Upper lobe of right lung (tissue), 1 donor: ENCODE measurements at places on chromosomes 1 and 21.

DNA sequence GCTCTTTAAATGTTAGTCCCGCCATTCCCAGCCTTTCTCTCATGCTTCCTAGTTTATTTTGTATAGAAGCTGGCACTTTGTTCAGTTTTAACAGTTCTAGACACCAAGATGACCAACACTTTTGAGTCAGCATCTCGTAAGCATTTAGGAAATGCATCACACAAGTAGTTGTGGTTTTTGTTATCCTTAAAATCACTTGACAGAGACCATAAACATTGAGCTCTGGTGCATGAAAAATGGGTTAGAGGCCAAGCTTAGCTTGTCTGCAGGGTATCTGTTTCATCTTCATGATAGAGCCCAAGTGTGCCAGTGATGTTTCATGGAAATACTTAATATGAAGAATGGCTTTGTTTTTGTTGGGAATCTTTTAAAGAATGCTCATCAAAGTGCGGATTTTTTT lies 159.7 kb downstream of the DISP1 start:
- no peak for DNase-seq

DNA sequence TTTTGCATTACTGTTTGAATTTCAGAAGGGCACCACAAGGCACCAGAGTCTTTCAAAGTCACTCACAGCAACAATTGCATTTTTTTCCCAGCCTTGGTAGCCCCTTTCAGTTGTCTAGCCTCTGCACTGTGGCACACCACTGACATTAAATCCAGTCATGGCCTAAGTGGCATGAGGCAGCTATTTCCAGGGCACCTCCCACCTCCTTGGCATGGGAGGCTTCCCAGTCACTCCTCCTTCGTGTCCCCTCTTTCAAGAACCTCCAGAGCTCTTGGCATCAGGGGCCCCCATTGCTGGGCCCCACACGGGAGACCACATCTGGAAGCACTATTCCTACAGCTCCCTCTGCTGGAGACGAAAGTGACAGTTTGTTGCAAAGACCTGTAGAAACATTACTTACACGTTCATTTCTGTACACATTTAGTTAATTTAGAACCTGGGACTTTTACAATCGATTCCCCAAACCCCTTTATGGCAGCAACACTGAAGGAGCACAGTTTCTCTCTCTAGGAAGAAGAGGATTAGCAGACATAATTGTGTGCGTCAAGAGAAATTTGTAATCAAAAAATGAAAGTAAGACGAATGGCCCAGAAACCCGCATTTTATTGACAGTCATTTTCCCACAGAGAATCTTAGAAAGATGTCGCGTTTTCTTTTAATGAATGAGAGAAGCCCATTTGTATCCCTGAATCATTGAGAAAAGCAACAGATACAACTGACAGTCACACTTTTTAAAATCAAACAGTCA lies 5.7 kb upstream of the CHD5 start:
- DNase-seq: no peak

DNA sequence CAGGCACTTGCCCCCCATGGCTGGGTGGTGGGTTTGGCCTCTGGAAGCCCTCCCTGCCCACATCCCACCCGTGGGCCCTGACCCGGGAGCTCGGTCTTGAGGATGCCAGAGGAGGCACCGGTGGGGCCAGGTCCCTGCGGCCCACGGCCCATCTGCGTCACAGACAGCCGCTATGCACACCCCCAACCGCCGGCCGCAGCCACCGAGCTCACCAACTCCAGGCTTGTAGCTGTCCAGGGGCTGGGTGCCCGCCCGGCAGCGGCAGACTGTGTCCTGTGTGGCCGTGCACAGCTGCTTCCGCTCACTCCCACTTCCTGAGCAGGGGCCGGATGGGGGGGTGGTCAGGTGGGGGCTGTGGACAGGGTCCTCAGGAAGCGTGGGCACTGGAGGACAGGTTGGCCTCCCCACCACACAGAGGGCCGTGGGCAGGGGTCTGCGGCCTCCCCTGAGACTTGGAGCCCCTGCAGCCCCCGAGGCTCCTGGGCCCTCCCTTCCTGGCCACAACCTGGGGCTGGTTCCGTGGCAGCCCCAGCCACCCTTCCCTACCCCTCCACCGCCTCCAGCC lies 1.1 kb downstream of the TNFRSF4 start:
- peak; percentile 78 for DNase-seq

GRCh38 chr1:77170687-77171086 lies 48.5 kb downstream of the PIGK start:
- no peak for DNase-seq

DNA sequence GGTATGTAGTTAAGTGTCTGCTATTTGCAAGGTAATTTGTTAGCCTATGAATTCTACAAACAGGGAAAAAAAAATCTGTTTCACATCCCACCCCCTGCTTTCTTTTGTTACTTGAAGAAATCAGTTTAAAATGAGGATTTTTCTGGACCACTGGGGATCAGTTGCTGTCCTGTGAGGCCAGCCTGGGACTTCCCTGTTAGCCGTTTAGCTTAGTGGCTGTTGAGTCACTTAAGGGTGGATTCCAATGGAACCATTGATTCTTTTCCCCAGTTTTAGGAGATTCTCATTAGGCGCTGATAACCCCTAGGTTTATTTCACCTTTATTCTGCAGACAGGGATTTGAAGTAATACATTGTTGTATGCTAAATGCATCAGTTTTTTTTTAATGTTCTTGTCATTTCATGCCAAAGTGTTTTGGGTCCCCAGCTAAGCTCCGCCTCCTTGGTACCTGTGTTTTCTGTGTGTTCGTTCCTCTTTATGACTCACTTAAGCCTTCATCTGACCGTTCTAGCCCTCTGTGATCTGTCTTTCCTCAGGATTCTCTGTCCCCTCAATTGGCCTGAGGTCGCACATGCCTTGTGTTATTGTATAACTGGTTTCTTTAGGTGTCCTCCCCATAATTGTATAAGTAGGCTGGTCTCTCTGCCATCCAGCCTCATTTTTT lies 59.3 kb downstream of the NOS1AP start:
- no peak for DNase-seq

DNA sequence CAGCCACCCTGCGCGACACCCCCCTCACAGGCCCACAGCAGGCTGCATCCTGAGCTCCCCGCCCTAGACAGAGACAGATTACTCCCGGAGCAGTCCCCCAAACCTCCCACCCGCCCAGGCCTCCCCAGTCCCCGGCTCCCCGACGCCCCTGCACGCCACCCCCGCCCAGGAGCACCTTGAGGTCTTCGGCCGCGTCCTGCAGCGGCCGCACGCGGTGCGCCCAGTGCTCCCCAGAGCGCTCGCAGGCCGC lies 731 bp downstream of the TRIM11 start:
- DNase-seq: no peak

DNA sequence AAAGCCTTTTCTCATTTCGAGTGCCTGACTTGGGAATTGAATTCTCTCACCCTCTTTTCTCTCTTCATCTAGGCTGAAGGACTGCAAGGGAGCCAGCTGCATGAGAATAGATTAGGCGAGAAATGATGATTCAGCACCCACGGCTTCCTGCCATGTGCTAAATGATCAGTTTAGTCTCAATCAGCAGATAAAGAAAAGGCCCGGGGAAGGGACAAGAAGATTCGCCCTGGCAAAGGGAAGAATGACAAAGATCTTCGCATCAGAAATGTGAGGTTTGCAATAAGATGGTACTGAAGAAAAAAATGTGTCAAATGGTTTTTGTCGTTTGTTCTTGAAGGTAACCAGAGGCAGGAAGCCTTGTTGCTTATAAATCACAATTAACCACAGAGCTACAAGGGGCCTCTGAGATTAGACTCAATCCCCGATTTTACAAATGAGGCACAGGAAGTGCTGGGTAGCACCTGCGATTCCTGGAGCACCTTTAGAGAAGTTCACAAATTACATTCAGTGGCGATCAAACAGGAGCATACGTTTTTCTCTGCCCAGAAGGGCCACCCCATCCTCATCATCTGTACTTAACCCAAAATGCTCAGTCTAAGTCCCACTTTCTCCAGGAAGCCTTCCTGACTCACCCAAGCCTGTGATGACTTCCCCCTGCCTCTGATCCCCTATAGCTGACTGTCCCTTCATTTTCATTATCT lies 183.4 kb downstream of the ZNF281 start:
- DNase-seq: no peak
